ENCODE measurements at places on chromosomes 5 and 9.

- no peak for DNase-seq
Measured at GRCh38 chr9:2568689-2569088, 52.9 kb upstream of the VLDLR start.

- no peak for DNase-seq
Measured at GRCh38 chr5:65338606-65339151, 143.0 kb downstream of the ADAMTS6 start.

- DNase-seq: no peak
Measured at GRCh38 chr9:120447959-120448500, 131.9 kb downstream of the CDK5RAP2 start.

GRCh38 chr9:94472806-94473360, 82.0 kb upstream of the PCAT7 start:
- no peak for DNase-seq

- DNase-seq: no peak
Measured at GRCh38 chr5:137142764-137143605, 356.1 kb downstream of the SPOCK1 start.

All from hematopoietic multipotent progenitor cell treated with erythropoietin and hydrocortisone succinate and interleukin-3 and kit ligand, for 17 days (in vitro differentiated cells).